Adipocyte (in vitro differentiated cells): ENCODE measurements at places on chromosomes 6 and 20.

- DNase-seq = no peak
Observed at GRCh38 chr20:48984575-48985219, 61.4 kb upstream of the CSE1L start.

DNA sequence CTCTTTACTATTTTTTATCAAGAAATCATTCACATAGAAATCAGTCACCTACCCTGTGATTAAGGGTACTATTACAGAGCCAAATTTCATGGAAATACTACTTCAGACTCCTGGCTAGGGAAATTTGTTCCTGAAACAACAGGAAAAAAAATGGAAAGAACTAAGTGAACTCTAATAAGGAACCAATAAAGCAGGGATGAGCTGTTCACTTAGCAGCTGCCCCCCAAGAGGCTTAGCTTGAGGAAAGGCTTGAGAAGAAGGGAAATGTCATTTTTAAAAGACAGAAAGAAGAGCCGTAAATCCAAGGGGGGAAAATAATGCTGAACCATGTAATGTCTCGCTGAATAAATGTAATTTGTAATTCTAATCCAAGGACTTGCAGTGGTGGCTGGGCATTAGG, 88.8 kb downstream of the COL21A1 start:
- DNase-seq = no peak

DNA sequence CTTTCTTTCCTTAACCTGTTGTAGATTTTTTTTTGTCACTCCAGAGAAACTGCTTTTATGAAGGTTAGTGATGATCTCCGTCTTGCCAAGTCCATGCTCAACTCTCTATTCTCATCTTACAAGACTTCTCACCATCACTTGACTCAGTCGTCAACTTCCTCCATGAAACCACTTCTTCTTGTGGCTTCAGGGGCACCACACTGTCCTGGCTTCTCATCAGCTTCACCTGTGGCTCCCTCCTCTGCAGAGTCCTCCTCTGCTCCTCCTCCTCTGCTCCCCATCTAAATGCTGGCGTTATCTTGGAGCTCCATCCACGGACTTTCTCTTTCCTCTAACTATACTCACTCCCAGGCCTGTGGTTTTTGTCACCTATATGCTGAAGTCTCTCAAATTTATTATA, 187.5 kb downstream of the BACH2 start:
- DNase-seq = no peak

GRCh38 chr6:5300206-5300764, 39.0 kb downstream of the FARS2 start:
- no peak for DNase-seq

DNA sequence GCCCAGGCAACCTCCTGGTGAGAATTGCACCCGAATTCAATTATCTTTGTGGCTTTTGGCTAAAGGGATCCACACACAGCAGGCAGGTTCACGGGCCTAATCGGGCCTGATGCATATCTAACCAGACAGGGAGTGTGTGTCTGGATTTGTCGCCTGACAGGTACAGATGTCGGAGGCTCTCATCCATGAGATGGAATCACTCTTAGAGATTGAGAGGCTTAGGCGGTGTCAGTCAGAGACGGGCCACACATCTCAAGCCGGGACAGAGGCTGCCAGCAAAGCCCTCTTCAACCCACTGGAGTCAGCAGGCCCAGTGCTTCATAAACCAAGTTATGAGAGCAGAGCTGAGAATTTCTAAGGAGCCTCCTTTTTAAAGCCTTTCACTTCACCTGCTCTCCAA, 247.0 kb downstream of the LRFN2 start:
- DNase-seq = no peak

- no peak for DNase-seq
Observed at GRCh38 chr6:129593233-129593564, 116.8 kb downstream of the ARHGAP18 start.

DNA sequence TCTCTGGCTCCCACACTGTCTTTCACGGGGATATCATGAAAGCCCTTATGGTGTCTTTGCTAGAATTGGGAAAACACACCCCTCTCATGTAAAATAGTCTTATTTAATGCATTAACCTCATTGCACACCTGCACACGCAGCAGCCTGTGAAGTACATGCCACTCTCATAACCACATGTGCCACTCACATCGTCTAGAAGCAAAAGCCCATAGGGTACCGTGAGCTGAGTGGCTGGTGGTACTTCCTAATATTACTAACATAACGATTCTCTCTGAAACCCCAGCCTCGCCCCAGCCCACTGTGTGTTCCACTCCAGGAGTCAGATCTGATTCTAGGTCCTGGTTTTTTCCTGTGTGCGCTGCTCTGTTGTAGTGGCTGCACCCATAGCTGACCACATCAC, 9.5 kb upstream of the TMEM242 start:
- DNase-seq = no peak
